ENCODE measurements at places on chromosomes 7 and 10.

DNA sequence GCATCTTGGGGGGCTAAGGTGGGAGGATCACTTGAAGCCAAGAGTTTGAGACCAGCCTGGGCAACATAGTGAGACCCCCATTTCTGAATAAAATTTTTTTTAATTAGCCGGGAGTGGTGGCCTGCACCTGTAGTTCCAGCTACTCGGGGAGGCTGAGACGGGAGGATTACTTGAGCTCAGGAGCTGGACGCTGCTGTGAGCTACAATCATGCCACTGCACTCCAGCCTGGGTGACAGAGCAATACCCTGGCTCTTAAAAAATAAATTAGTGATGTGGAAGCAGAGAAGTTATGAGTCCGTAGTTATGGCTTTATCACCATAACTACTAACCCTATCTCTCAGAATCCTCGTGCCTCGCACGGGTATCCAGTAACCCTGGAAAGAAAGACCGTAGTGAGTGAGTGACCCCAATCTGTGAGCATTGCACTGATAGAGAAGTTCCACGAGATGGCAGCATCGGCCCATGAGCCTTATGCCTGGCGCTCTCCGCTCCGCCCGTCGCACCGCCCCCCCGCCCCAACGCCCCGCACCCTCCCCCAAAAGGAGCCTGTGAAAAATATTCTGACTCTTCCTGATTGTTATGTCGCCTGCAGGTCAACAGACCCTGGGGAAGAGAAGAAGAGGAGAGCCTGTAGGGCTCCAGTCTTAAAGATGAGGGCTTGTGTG is 4.9 kb upstream of the SLC29A3 start:
- peak; percentile 48 for DNase-seq

DNA sequence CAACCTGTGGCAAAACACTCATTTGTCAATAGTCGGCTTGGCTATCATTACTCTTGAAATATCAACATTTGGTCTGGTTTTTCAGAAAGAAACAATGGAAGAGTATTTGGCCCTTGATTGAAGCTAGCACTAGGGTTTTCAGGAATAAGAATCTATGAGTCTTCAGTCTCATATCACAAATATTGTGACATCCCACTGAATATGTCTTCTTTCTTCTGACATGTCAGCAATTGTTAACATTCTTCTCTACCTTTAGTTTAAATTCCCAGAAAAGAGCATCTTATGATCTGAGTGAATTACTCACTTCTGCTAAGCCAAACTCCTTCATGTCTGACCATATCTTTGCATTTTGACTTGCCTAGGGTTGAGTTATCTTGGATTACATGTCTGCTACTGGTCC is 435.2 kb upstream of the SEMA3D start:
- DNase-seq = no peak

GRCh38 chr10:131748831-131749766 is 151.7 kb upstream of the PPP2R2D start:
- DNase-seq = no peak

DNA sequence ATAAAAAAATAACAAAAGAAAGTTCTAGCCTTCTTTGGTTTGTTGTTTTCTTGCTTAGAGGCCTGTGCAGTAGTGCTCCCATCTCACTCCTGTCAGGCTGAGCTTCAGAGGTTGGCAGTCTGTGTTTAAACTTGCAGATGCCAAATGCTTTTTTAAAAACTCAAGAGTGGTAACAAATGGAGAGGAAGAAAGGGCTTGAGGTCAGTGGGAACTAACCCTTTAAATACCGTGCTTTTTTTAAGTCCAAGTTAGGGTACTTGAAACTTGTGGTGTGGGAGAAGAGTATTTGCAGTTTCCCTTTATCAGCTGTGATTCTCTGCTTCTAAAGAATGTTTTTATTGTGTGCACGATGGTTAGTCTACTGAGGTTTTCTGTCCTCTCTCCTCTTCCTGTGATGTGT is 29.4 kb downstream of the ZRANB1 start:
- DNase-seq = no peak

DNA sequence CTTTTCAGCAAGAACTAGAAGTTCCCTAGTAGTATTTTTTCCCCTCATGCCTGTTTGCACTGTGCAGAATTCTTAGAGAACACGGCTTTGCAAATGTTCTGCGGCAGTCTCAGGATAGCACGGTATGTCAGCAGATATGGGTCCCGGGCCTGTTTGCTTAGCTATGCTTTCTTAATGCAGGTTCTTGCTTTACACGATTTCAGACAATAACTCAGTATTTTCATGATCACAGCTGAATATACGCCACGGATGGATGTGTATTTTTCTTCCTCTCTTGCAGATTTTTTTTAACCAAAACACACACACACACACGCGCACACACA is 137.3 kb downstream of the HECW1 start:
- no peak for DNase-seq
